ENCODE measurements at places on chromosomes 3 and 15. TPM values are rescaled to one million over a fixed set of nuclear protein-coding genes. Genes with fewer than 3 reads are reported as not detected.

- DNase-seq: no peak
Observed at GRCh38 chr15:33150971-33151370, 43.5 kb downstream of the FMN1 start.

- DNase-seq: no peak
Observed at GRCh38 chr3:53120336-53120735, 9.9 kb downstream of the RFT1 start.

- no peak for DNase-seq
Observed at GRCh38 chr3:134761213-134761612, 33.8 kb upstream of the EPHB1 start.

DNA sequence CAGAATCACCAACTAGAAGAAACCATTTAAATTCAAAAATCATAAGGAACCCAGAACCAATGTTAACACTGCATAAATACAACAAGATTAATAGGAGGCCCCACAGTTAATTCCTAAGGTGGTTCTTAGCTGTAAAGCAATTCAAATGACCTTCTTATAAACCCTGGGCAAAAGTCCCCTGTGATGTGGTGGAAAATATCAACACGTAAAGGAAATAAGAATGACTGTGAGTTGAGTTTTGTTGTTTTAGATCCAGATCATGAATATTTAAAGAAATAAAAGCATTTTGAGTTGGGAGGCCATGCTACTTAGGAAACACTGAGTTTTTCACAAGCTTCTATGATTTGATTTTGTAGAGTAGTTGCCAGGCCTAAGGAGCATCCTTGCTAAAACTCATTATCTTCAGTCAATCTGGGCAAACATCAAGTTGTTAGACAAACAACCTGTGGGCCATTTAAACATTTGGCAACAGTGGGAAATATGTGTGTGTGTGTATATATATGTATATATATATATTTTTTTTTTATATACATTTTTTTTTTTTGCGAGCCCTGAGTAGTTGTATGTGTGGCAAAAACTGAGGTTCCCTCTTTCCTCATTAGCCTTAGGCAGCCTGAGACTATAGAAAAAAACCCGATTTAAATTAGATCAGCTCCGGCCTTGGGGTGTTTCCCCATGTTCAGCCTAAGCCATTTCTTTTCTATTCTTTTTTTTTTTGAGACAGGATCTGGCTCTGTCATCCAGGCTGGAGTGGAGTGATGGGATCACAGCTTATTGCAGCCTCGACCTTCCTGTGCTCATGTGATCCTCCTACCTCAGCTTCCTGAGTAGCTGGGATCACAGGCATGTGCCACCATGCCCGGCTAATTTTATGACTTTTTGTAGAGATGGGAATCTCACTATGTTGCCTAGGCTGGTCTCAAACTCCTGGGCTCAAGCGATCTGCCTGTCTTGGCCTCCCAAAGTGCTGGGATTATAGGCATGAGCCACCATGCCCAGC, 8.0 kb upstream of the PXK start:
- DNase-seq: no peak

- no peak for DNase-seq
Observed at GRCh38 chr15:77406846-77407245, 13.1 kb downstream of the PEAK1 start.

GRCh38 chr15:69265347-69265955, 33.3 kb upstream of the PAQR5 start:
- DNase-seq: peak; percentile 54

DNA sequence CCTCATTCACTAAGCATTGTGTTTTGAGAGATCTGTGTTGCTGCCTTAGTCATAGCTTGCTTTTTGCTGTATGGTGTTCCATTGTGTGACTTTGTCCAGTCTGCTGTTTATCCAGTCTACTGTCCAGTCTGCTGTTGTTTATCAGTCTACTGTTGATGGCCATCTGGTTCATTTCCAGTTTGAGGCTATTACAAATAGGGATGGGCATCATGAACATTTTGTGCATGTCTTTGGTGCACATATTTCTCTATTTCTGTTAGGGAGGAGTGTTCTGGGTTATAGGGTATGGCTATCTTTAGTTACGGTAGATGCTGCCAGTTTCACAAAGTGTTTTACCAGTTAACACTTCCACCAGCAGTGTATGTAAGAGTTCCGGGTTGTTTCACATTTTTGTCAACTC, 22.2 kb upstream of the CLEC3B start:
- no peak for DNase-seq

DNA sequence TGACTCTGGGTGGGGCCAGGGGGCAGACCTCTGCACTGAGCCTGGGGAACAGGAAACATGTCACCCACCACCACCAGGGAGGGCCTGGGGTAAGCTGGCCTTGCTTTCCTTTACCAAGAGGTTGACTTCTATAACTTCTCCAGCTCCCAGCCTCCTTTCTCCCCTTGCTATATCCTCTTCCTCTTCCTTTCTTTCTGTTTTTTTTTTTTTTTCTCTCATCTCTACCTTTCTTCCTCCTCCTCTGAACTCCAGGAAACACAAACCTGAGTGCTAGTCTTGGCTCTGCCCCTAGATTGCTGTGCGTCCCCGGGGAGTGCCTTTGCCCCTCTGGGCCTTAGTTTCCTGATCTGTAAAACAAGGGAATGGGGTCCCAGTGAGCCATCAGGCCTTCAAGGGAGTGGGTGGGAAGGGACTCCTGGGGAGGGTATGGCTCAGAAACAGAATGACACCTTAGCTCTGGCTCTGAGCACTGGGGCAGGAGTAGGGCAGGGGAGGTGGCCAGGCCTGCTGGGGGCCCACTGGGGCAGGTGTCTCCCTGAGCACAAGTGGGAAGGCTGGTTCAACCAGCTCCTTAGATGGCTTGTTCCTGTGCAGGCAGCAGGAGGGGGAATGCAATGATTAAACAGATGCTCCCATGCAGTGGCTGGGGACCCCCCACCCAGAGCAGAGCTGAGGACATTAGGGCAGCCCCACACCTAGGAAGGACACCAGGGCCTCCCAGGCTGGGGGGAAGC, 4.3 kb downstream of the SNX33 start:
- no peak for DNase-seq

GRCh38 chr15:92634671-92635201, 20.8 kb downstream of the FAM174B start:
- peak; percentile 35 for DNase-seq

ZNF860 gene
- total RNA-seq: 1.9 TPM

PDIA3 gene
- 126 TPM for total RNA-seq

ABI3BP gene
- total RNA-seq: 88.9 TPM

NPAP1 gene
- total RNA-seq: not detected

ARPP21 gene
- 89.8 TPM for total RNA-seq

Data from tongue (tissue), 3 donors.